Endothelial cell (in vitro differentiated cells): ENCODE measurements at places on chromosomes 13 and 19. TPM values are rescaled to one million over a fixed set of nuclear protein-coding genes. Genes with fewer than 3 reads are reported as not detected.
A peak's percentile ranks its signal among the peaks of the same experiment; 100 is the strongest.

- DNase-seq, result peak; percentile 53
- peaks cover 6% of the 10 kb centered on the region for H3K27me3 ChIP-seq
- H3K4me1 ChIP-seq, result peaks cover 11% of the 10 kb centered on the region
- H3K36me3 ChIP-seq, result no peaks in the 10 kb centered on the region
- H3K4me3 ChIP-seq, result no peak overlapping the region
Observed at GRCh38 chr19:18401580-18402112, 4.2 kb upstream of the LRRC25 start.

Gene OLFM2
- total RNA-seq, result 12.0 TPM

GRCh38 chr13:95438297-95438696 is 114.2 kb upstream of the CLDN10 start:
- no peak overlapping the region for H3K4me3 ChIP-seq
- no peak overlapping the region for H3K27ac ChIP-seq
- no peaks in the 10 kb centered on the region for H3K36me3 ChIP-seq
- no peaks in the 10 kb centered on the region for H3K27me3 ChIP-seq

DNA sequence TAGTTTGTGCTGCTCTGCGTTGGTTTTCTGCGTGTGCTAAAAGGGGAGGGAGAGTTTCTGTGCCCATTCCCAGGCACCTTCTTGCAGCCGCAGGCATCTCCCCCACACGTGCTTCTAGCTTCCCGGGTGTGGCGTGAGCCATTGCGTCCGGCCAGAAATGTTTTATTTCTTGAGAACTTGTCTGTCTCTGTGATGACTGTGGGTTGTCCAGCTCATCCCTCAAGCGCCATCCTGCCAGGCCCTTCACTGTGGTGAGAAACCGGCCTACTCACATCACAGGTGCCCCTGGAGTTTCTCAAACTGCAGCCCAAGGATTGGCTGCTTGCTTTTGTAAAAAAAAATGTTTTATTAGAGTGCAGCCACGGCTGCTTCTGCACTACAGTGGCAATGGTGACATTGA is 24.2 kb downstream of the EPN1 start:
- H3K36me3 ChIP-seq, result peaks cover 44% of the 10 kb centered on the region
- no peaks in the 10 kb centered on the region for H3K4me1 ChIP-seq
- no peak overlapping the region for H3K27ac ChIP-seq
- peak overlapping the region; percentile 42 for H3K4me3 ChIP-seq
- DNase-seq, result no peak
- peaks cover 13% of the 10 kb centered on the region for H3K27me3 ChIP-seq

Gene CBY2
- not detected for total RNA-seq

Gene YJEFN3
- 5.2 TPM for total RNA-seq

DNA sequence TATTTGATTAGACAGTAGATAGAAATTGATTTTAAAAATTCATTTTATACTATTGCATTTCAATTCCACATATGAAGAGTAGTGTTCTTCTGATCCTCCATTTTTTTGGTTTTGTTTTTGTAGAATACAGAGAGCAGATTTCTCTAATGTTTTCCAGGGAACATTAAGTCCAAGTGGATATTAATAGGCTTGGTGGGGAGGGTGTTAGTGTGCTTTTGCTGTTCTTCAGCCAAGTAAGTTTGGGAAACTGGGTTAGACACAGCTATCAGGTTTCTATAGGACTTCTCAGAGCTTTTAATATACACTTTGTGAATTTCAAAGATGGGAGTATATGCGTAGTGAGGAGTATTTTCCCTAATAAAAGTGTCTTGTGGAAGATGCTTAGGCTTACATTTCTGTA is 21.8 kb downstream of the NAA16 start:
- no peaks in the 10 kb centered on the region for H3K36me3 ChIP-seq
- H3K4me3 ChIP-seq, result no peak overlapping the region
- H3K27me3 ChIP-seq, result no peaks in the 10 kb centered on the region
- no peaks in the 10 kb centered on the region for H3K4me1 ChIP-seq
- DNase-seq, result no peak
- H3K27ac ChIP-seq, result no peak overlapping the region

Gene ZNF865
- total RNA-seq, result 14.5 TPM

Gene CHAF1A
- total RNA-seq, result 29.8 TPM

- H3K27ac ChIP-seq, result no peak overlapping the region
- no peak overlapping the region for H3K4me3 ChIP-seq
- H3K4me1 ChIP-seq, result peaks cover 39% of the 10 kb centered on the region
- peaks cover 8% of the 10 kb centered on the region for H3K27me3 ChIP-seq
Observed at GRCh38 chr19:39133431-39134270, 8.1 kb downstream of the PAK4 start.
